Kidney capillary endothelial cell (primary cell): ENCODE measurements at places on chromosomes 7 and 10.
A peak's percentile ranks its signal among the peaks of the same experiment; 100 is the strongest.

DNA sequence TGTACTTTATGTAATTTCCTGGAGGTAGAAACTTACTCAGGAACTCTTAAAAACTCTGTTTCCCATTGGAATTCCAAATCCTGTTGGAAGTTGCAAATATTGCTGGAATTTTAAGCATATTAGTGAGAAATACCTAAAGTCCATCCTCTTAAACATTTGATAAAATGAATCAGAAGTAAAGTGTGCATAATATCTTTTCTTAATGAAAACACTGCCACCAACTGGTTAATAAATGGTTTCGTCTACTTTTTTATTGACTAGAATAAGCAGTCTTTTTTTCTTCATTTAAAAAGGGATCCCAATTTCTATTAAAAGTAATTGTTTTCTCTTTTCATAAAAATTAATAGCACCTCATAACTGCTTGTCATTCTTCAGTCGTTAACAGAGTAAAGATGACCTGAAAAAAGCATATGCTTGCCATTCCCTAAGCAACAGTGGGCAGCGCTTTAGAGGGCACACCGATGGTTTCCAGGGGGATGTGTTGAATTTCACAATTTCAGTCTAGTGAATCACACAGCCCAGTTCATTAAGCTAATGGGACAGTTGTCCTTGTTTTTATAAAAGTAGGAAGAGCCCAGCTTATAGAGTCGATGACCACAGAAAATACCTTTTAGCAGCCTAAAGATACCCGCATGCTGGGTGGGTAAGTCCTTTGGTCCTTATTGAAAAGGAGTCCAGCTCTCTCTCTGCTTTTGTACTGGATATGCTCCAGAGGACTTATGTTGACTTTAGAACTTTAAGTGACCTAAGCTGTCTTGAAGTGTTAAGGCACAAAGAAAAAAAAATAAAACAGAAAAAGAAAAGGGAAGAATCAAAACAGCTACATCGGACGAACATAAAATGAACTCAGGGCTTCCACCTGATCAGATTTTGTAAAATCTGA lies 28.5 kb downstream of the NPS start:
- no peak for DNase-seq

DNA sequence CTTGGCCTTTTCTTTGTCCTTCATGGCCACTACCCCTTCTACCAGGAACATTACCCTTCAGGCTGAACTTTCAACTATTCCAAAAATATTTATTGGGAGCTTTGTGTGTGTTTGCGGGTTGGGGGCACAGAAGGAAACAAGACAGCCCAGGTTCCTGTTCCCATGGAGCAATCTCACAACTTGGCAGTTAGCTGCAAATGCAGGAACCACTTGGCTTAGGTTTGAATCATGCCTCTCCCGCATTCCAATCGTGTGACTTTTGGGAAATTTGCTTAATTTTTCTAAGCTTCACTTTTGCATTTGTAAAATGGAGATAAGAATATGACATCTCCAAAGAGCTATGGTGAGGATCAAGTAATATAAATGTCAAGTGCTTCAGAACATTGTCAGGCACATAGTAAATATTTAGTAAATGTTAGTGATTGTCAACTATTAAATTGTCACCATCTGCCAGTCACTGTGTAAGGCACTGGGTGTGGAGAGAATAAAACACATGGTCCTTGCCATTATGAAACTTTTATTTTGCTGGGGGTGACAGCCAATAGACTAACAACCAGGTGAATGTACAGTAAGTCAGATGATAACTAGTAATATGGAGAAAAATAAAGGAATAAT lies 277.1 kb downstream of the SNX13 start:
- DNase-seq, result no peak

GRCh38 chr10:57096044-57096443 lies 735.0 kb upstream of the ZWINT start:
- no peak for DNase-seq

- DNase-seq, result peak; percentile 12
These were observed 256.4 kb upstream of the PHYHIPL start for GRCh38 chr10:58919927-58920654.

- no peak for DNase-seq
These were observed 89.2 kb upstream of the ATP6V0A4 start for GRCh38 chr7:138887085-138887710.

GRCh38 chr10:77417806-77418640 lies 219.6 kb downstream of the KCNMA1 start:
- DNase-seq, result no peak

DNA sequence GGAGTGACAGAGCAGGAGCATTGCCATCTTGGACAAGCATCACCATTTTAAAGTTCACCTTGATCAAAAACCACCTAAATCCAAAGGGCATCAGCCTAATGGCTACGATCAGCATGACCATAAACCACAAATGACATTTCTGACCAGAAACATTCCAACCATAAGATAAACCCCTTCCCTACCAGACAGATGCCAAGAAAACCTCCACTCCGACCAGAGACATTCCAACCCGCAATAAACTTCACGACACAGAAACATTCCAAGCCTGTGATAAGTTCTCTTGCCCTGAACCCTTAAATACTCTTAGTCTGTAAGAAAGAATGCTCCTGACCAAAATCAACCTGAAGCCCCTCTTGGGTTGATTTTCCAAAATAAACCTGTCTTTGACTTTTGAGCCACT lies 606.9 kb downstream of the POM121L12 start:
- no peak for DNase-seq

- DNase-seq, result no peak
These were observed 237.7 kb downstream of the WDR37 start for GRCh38 chr10:1293636-1294435.

- no peak for DNase-seq
These were observed 236.2 kb downstream of the FGFR2 start for GRCh38 chr10:121362026-121362425.

GRCh38 chr10:8306685-8307364 lies 252.3 kb downstream of the GATA3 start:
- DNase-seq, result no peak

DNA sequence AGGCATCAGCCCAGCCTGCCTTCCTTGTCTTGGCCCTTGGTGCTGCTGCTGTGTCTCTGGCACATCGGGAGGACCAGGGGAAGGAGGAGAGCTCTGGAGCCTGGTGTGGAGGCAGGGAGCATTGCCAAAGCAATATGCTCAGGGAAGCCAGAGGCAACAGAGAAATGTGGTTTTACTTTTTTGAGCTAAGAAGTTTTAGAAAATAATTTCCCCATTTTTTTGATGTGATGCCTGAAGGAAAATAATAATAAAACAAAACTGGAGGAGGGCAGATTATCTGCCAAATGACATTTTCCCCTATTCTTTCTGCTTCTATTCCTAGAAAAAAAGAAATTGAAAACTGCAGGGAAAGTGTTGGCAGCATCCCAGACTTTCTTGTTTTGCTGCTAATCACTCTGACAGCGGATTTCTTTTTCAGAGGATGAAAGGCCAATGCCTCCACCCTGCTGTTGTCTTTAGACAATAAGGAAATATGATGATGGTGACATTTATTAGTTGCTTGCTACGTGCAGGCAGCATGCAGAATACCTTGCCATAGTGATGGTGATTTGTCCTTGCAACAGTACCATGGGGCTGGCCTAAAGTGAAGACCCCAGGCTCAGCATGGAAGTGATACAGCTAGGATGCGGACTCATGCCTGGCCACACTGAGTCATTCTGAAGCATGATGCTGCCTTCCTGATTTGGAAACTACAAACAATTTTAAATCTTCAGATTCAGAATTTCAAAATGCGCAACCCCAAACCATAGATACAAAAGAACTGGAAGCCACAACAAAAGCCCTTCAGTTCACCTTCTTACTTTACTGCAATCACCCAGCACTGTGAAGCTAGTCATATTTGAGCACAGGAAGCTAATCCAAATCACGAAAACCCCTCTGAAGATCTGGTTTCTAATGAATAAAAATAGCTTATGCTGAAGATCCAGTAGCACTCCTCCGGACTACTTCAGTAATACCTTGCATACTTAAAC lies 260.2 kb upstream of the TMEM72 start:
- DNase-seq, result no peak

DNA sequence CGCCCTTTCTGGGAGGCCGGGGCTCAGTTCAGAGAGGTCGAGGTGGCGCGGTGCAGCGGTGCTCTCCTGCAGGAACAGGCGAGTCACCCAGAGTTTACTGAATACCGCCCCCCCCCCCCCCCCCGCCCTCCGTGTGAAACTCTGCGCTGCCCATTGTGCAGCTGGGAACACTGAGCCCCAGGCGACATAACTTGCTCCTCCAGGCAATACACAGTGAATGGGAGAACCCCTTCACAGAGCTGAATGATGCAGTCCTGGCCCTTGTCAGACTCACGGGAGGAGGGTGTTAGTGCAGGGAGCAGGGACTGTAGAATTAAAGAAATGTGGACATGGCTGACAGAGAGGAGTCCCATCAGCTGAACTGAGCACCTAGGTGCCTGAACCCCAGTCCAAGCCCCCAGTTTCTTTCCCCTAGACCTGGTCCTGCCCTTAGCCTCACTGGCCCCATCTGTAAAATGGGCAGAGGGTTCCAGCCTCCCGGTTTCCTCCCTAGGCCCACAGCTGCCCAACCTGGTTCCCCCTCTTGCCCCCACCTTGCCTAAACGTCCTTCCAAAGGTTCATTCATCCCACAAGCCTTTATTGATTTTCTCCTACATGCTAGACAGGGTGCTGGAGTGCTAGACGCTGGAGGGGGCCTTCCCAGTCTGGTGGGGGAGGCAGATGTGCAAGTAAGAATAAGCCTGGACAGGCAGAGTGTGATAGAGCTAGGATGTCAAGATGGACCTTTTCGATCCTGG lies 869 bp upstream of the LOXL4 start:
- no peak for DNase-seq

GRCh38 chr7:24411226-24411625 lies 127.2 kb downstream of the NPY start:
- DNase-seq, result no peak

GRCh38 chr10:51321300-51321699 lies 247.0 kb downstream of the PRKG1 start:
- DNase-seq, result no peak

GRCh38 chr7:13174991-13175390 lies 487.6 kb downstream of the ARL4A start:
- no peak for DNase-seq

- DNase-seq, result no peak
These were observed 96.2 kb upstream of the DUSP5 start for GRCh38 chr10:110401401-110402076.

GRCh38 chr10:126551202-126551601 lies 119.3 kb downstream of the C10orf90 start:
- no peak for DNase-seq

DNA sequence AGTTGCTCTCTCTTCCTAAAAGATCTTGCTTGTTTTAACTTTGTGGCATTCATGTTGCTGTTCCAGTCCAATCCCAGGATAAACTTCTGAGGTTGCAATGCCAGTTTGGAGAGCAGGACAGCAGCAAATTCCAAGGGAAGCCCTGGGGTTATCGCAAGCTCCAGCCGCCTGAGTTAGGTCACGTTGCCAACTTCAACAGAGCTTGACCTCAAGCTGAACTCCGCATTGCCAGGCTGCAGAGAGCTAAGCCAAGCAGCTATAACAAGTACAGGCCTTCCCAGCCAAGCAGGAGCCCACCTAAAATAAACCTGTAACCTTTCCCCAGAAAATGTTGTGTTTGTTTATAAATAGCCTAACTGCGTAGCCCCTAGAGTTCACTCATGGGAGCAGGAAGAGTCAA lies 138.9 kb upstream of the LYZL1 start:
- DNase-seq, result no peak

DNA sequence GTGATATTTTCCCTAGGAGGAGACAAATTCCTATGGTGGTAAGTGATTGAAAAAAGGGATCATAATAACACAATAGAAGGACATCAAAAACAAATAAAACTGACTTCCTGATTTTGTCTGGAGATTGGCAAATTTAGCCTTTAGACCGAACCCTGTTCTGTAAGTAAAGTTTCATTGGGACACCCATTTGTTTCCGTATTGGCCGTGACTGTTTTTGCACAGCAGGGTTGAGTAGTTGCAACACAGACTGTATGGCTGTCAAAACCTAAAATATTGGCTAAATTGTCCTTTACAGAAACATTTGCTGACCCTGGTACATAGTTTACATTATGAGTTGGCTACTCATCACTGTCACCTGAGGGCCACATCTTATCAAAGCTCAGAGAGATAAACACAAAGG lies 168.6 kb downstream of the PRKCQ start:
- DNase-seq, result no peak

- no peak for DNase-seq
These were observed 42.8 kb downstream of the MINDY3 start for GRCh38 chr10:15817409-15818046.

DNA sequence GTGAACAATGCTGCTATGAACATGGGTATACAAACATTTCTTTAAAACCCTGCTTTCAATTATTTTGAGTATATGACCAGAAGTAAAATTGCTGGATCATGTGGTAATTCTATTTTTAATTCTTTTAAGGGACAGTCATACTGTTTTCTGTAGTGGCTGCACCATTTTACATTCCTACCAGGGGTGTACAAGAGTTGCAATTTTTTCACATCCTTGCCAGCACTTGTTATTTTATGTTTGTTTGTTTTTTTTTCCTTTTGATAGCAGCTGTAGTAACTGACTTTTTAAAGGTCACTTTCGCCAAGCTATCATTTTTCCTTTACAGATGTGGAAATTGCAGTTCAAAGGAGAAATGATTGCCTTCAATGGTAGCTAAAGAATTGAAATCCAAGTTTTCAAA lies 99.5 kb downstream of the GPR85 start:
- no peak for DNase-seq

DNA sequence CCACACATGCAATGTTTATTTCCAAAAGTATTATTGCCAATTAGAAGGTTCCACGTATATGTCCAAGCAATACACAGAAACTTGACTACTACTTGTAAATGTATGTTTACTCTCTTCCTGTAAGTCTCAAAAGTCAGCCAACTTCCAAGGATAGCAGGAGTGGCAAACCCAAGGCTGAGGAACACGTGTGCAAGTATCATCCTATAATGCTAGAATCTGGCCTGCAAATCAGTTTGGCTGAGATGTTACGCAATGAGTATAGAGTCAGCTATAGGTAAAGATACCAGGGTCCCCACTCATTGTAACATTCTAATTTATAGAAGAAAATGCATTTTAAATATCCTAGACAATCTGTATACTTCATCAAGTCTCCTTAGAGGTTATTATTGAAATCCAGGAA lies 34.7 kb downstream of the CYTH3 start:
- no peak for DNase-seq

DNA sequence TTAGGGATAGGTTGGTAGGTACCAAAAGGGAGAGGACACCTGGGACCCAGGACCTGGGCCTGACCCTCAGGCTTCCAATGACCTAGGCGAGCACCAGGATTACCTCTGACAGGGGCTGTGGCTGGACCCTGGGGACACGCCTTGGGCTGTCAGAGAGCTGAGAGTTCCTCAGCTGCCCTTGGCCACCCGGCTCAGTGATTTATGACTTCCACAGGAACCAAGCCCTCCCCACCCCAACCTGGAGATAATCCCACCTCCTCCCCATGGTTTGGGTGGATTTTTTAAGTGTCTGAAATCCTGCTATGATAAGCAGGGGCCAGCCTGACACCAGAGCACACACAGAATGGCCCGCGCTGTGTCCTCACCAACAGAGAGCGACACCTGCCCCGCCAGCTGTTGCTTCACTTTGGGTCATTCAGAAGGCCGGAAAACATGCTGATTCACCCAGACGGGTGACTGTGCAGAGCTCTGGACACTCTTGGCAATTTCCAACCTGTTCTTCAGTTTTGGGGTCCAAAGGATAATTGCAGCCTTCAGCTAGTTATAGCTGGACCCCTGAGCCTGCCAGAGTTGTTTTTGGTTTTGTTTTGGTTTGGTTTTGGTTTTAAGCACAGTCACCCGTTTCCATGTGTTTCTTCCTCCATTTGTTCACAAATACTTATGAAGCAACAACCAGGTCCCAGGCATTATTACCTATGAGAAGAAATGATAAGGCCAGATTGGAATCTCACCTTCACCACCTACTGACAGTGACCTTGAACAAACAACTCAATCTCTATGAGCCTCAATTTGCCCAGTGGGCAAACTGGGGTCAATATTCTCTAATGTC lies 78.2 kb downstream of the RAB11FIP2 start:
- no peak for DNase-seq
